ENCODE measurements at places on chromosomes 11 and 22.

GRCh38 chr11:134264966-134265764 is 11.0 kb upstream of the GLB1L3 start:
- no peak for ATAC-seq

GRCh38 chr11:100682247-100682969 is 4.7 kb upstream of the ARHGAP42 start:
- ATAC-seq: no peak

DNA sequence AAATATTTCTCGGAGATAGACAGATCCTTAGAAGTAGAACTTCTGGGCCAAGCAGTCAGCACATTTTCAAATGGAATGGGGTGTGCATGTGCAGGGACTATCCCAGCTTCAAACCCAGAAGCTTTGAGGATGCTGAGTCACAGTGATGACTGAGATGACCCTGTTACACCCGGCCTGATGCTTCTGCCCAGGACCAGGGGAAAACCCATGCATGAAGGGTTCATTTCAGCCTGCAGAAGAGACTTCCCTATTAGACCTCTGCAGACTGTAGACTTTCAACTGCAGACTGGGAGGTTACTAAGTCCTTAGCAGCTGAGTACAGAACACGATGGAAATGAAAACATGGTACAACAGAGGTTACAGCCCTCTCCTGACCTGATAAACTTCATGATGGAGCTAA is 3.6 kb upstream of the OR2AT4 start:
- ATAC-seq: peak; percentile 95

DNA sequence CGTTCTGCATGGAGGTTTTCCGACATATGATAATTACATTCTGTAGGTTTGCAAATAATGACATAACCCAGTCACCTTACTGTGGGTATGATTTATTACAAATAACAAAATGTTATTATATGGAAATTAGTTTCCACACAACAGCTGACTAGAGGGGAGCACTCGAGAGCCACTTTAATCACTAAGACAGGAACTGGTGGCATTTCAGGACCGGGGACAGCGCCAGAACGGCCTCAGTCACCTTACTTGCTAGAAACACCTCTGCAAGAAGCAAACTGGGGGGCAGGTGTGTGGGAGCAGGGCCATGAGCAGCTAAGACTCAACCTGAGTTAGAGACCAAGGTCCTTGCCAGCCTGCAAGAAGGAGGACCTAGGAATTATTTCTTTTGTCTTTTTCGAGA is 199.9 kb downstream of the DSCAML1 start:
- ATAC-seq: no peak

- ATAC-seq: peak; percentile 85
Observed at GRCh38 chr11:57567515-57568329, at the start of gene UBE2L6. TSS of gene UBE2L6 (minus strand) at chr11:57567672. CDS start at chr11:57567611, 61 bp downstream.

GRCh38 chr22:21984793-21985192 is 2.2 kb upstream of the TOP3B start:
- ATAC-seq: no peak

DNA sequence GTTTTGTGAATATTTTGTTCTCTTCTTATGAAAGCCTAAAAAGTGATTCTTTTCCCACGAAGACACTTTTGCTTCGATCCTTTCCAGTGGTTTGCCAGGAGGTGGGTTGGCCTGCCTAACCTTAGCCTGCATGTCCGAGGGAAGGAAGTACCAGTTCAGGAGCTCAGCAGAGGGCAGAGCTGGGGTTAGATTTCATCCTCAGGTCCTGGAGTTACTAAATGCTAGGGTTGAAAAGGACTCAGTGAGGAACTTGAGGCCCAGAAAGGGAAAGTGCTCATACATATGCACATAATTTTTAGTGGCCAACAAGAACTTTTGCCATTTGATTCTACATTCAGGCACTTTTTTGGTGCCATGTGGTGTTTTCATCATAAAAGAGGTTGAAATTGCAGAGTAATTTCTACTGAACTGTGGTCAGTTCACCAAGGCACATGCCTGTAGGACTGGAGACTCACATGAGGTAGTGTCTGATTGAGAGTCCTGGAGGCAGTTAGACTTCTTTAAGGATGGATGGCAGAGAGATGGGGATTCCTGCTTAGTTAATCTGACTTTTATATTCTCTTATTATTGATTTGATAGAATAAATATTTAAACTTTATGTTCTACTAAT is 36.7 kb downstream of the NCAM1 start:
- no peak for ATAC-seq

DNA sequence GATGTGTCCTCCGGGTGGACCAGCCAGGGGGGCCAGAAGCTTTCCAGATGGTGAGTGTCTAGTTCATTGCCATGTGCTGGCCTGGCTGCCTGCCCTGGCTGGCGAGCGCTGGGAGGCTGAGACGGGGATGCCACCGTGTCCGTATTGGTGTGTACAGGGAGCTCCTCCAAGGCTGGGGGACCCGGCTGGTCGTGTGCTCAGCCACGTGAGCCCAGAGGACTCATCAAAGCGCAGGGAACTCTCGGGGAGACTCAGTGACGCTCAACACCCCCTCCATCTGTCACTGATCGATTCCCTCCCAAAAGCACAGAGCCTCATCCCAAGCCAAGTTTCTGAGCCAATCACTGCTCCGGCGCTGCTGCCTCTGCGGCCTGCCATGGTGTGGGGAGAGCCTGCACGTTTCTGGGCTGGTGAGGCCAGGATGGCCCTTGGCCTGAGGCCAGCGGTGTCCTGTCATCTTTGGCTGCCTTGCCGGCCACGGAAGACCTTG is 423.7 kb downstream of the SHANK2 start:
- ATAC-seq: no peak

DNA sequence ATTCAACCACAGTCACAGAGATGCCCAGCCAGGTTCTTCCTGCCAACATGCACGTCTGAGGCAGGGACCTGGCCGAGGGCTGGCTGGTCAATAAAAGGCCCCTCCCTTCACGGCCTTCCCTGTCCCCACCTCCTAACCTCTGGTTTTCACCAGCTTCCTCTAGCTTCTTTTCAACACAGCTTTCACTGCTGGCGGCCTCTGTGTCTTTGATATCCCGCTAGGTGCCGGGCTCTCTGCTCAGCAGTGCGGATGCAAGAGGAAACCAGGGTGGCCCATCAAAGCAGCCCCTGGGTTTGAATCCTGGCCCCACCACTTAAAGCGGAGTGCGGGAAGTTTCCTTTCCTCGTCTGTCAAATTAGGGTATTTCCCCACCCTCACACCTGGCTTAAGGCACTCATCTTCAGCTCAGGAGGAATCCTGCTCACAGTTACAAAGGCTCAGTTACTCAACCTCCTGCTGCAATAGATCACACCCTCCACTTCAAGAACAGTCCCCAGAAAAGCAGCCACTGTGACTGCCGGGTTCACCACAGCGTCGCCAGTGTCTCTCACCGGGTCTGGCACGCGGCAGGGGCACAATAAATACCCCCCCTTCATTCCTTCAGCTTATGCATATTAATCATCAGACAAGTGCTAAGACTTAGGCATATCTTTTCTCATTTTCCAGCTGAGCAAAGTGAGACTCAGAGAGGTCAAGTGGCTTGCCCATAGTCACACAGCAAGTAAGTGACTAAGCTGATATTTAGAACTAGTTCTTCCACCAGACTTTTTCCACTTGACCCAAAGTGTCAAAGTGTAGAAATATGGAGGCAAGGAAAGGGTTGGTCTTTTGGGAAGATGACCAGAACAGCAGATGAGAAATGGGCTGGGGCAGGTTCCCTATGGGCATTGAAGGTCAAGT is 45.7 kb downstream of the TXN2 start:
- ATAC-seq: peak; percentile 78

GRCh38 chr11:128501632-128502549 is 85.5 kb downstream of the ETS1 start:
- no peak for ATAC-seq

DNA sequence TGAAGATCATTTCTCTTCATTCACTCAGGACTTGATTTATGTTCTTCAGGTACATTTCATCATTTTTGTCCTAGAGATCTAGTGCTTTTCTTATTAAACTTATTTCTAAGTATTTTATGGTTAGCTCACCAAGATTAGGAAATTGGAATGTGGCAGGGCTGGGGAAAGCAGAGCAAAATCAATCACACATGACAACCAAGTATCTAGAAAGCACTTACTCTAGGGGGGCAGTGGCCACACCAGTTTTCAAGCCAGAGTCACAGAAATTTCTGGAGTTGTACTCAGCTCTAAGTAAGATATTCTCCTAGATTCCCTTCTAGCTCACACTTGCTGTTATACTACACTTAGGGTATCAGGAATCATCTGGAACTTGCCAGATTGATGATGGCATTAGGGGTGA is 33.3 kb upstream of the MYEOV start:
- ATAC-seq: no peak

GRCh38 chr11:72229925-72230763 is 5.6 kb downstream of the INPPL1 start:
- no peak for ATAC-seq

DNA sequence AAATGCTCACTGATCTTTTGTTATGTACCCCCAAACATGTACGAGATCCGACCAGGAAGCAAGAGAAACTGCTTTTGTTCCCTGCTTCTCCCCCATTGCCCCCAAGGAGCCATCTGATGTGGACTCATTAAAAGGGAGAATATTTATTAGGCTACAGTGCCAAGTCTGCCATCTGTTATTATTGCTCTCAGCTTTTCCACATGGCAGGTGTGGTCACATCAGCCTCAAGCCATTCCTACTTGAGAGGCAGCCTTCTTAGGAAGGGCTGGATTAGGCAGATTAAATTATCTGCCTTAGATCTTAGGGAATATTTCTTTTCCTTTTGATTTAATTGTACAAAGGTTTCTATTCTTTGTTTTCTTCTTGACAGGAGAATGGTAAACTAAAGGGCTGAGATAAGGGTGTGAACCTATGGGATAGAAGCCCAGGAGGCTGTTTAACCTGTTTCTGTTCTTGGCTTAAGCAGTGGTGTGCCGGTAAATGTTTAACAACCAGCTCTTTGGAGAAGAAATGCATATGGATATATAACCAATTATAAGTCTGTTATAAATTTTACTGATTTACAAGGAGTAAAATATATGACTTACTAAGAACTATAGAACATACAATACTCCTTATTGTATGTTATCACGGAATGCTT is 88.8 kb downstream of the PDHX start:
- no peak for ATAC-seq

DNA sequence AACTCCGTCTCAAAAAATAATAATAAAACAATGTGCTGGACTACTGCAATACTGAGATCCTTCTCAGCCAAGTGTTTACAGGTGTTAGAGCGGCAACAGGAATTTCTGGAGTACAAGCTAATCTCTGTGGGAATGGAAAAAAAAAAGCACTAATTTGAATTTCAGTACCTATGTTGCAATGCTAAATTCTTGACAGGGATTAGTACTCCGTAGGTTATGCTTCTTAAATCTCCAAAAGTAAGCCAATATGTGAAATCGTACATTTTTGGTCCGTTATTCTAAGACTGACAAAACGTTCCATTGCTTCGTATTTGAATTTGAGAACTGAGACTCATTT is 1.1 kb downstream of the ATL3 start:
- ATAC-seq: no peak

DNA sequence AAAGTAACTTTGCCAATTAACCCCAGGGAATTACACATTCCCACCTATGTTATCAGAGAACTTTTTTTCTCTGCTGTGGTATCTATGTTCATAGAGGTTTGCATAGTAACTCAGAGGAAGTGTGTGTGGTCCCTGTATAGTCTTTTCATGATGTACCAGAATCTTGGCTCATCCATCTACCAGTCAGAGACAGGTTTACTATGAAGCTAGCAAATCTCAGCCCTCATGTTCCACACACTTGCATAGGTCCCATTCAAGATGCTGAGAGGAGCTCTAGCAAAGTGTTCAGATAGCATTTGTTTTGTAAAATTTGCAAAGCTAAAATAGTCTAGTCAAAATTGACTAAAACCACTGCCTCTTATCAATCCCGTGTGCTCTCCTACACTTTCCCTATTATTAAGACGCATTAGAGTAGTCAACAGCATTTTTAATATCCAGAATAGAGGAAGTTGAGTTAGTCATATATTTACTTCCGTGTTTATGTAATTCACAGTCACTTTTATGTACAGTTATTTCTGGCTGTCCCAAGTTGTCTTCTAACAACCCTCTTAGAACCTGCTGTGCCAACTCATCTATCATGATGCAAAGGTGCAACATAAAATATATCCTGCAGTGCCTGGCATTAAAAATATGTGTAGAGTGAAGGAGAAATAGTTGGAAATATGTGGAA is 184.2 kb downstream of the FAM76B start:
- ATAC-seq: no peak

- no peak for ATAC-seq
Observed at GRCh38 chr11:67111261-67111660, 7.8 kb upstream of the KDM2A start.

- ATAC-seq: no peak
Observed at GRCh38 chr22:26553056-26553752, 36.7 kb downstream of the TPST2 start.

- ATAC-seq: no peak
Observed at GRCh38 chr22:19823902-19824211, 30.8 kb downstream of the GNB1L start.

DNA sequence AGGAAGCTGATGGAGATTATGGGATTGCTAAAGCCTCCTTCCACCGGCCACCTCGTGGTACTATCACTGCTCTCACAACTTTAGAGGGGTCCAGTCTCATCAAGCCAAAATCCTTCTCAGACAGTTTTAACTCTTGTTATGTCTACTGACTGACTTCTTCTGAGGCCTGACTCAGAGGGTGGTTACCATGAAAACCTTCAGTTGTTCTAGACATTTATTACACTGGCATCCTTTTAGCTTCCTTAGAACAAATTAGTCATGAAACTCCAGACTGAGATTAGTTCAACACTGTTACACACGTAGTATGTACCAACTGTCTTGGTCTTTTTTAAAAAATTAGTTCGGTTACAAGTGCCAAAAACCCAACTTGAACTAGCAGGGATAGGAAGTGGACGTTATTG is 7.5 kb downstream of the DIXDC1 start:
- peak; percentile 95 for ATAC-seq

DNA sequence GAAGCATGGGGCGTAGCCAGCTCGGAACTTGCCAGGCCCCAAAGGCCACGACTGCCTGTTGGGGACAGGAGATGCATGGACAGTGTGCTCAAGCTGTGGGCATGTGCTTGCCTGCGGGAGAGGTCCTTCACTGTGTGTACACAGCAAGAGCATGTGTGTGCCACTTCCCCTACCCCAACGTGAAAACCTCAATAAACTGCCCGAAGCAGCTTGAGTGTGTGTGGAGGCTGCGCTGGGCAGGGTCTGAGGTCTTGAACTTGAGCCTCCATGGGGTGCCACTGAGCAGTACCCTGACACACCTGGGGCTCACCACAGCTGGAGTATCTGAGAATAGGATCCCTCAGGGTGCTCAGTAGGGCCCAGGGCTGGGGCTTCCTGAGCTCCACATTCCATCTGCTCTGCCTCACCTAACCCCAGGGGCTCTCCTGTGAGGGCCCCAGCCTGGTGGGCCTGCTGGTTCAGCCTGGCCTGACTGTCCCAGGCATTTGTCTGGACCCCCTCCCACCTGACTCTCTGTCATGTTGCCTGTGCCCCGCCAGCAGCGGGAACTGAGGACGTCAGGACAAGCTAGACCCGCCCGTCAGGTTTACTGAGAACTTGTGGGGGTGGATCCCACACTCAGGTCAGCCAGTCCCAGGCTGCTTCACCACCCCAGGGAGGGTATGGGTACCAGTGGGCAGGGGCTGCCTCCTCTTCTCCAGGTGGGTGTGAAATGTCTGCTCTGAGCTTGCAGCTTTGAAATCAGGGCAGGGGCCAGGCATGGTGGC is 3.2 kb downstream of the RASSF7 start:
- no peak for ATAC-seq

Measured in activated T-helper 17 cell treated with anti-CD3 and anti-CD28 coated beads, Interleukin-2, amount 50 U/mL, for 72 hours (primary cell).